Activated CD8-positive, alpha-beta T cell treated with anti-CD3 and anti-CD28 coated beads, Interleukin-2, amount 10 ng/mL, durations not matched to agents 7 days and 5 days (primary cell): ENCODE measurements at places on chromosomes 7 and 10. TPM values are rescaled to one million over a fixed set of nuclear protein-coding genes. Genes with fewer than 3 reads are reported as not detected.

The ZMYND11 gene
- total RNA-seq, result 42.0 TPM

The RNLS gene
- total RNA-seq, result 2.5 TPM

GRCh38 chr10:70668454-70668970 lies 3.8 kb upstream of the ADAMTS14 start:
- H3K36me3 ChIP-seq, result no peaks in the 10 kb centered on the region
- peaks cover 21% of the 10 kb centered on the region for H3K27me3 ChIP-seq
- H3K27ac ChIP-seq, result no peak overlapping the region
- peaks cover 16% of the 10 kb centered on the region for H3K4me1 ChIP-seq

The MYH16 gene
- total RNA-seq, result not detected

The MKI67 gene
- 368 TPM for total RNA-seq

DNA sequence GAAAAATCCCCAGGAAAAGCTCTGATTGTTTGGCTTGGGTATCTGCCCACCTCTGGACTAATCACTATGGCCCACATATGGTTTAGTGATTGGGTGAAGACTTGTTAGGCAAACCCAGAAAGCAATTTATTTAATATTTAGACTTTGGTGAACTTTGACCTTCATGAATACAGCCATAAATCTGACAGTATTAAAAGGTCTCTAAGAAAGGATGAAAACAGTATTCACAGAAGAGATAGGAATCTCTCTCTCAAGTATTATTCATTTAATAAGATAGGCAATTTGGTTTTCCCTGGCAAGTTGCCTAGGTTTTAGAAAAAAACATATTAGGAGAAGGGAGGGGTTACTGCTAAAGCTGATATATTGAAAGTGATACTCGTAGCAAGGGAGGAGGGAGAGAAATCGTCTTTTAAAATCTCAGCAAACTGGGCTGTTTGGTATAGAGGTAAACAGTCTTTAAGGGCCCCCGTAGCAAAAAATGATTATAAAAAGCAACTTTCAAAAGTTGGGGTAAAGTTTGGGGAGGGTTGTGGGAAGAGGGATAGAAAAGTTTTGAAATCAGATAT lies 57.1 kb downstream of the LSMEM1 start:
- H3K27me3 ChIP-seq, result peaks cover 4% of the 10 kb centered on the region
- no peak overlapping the region for H3K4me3 ChIP-seq
- H3K27ac ChIP-seq, result no peak overlapping the region
- DNase-seq, result no peak
- no peaks in the 10 kb centered on the region for H3K4me1 ChIP-seq

The ZNF727 gene
- not detected for total RNA-seq

DNA sequence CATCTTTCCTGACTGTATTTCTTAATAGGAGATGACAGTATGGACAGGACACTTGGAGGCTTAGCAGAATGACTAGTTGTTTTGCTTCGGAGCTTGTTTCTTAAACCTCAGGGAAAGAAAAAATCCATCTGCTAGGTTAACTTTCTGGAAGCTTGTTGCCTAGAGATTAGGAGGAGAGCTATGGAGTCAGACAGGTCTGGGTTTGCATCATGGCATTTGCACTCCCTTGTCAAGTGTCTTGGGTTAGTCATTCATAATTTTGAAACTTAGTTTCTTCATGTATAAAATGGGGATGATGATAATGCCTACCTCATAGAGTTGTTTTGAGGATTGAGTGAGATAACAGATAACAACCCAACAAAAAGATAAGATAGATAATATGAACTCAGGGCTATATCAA lies 231.5 kb downstream of the STK31 start:
- H3K4me1 ChIP-seq, result no peaks in the 10 kb centered on the region
- no peaks in the 10 kb centered on the region for H3K36me3 ChIP-seq
- no peak for DNase-seq
- peaks cover 13% of the 10 kb centered on the region for H3K27me3 ChIP-seq
